Hematopoietic multipotent progenitor cell treated with erythropoietin and hydrocortisone succinate and interleukin-3 and kit ligand, for 8 days (in vitro differentiated cells): ENCODE measurements at places on chromosomes 12 and 14.

DNA sequence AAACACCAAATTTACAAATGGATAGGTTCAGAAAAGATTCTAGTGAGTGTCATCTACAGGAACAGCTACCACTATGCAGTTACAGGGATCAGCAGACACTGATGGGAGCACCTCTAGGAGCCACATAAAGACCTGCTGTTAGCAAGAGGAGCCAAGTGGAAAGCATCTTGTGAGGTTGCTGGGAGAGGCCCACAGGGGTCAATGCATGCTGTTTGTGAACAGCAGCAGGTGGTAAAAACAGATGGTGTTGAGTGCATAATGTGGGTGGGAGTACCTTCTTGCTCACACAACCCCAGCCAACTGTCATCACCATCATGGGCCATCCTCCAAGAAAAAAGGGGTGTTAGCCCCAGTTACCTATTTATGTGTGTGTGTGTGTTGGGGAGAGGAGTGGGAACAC lies 215.2 kb upstream of the SSTR1 start:
- no peak for DNase-seq

DNA sequence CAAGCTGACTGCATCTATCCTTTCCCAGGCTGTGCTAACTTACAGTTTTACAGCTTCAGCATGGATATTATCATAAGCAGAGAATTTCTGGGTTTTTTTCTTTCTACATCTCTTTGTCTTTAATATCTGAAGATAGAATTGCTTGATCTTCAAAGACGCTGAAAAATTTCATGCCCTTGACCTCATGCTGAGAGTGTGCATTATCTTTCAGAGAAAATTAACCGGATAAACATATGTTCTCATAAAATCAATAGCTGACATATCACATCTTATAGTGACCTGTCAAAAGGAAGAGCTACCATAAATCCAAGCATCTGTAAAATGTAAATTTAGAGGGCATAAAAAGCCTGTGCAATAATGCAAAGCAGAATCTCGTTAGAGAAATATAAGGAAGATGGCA lies 1704.1 kb upstream of the FLRT2 start:
- no peak for DNase-seq

- DNase-seq = no peak
These were observed 23.9 kb upstream of the FLVCR2 start for GRCh38 chr14:75554482-75554881.

GRCh38 chr14:62118461-62118860 lies 356.2 kb downstream of the SNAPC1 start:
- DNase-seq = no peak

GRCh38 chr12:114662512-114663177 lies 21.3 kb downstream of the TBX3 start:
- DNase-seq = peak; percentile 49

- no peak for DNase-seq
These were observed 91.9 kb downstream of the TMEM30B start for GRCh38 chr14:61188978-61189808.

GRCh38 chr14:104556256-104557021 lies 23.1 kb upstream of the C14orf180 start:
- no peak for DNase-seq

DNA sequence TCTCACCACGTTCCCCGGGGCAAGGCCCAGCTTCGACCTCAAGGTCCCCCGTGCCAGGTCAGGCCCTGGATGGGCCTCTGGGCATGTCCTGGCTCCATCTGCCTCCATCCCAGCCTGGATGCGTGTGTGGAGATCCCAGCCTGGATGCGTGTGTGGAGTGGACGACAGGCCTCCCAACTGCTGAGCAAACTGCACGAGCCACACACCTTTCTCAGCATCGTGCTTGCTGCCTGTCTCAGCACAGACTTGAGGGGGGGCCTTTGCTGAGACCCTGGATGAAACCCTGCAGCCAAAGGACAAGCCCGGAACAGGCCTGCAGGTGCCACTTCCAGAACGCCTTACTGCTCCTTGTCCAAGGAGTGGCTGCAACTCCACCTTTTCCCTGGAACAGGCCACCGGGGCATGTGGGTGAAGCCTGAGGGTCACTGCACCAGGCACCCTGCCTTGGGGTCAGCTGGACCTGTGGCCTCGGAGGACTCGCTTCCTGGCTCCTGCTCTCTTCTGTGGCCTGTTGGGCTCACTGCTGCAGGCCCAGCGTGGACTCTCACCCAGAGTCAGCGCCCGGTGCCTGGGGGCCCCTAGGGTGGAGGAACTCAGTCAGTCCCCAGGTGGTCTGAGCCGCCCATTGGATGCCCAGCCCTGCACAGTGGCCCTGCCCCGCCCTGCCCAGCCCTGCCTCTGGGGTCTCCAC lies 176.0 kb downstream of the KIF26A start:
- DNase-seq = no peak

DNA sequence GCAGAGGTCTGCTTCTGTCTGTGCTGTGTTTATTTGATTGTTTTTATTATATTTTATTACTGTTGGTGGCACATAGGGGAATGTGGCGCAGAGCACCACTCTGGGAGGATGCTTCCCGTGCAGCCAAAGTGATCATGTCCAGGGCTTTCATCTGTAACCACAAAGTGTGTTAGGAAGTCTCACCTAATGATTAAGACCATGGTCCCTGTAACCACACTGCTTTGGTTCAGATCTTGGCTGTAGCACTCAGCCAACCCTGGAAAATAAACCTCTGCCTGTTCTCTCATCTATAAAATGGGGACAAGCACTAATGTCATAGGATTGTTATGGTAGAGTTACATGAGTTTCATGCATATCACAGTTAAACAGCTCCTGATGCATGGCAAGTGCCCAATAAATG lies 1.9 kb downstream of the RESF1 start:
- DNase-seq = no peak

DNA sequence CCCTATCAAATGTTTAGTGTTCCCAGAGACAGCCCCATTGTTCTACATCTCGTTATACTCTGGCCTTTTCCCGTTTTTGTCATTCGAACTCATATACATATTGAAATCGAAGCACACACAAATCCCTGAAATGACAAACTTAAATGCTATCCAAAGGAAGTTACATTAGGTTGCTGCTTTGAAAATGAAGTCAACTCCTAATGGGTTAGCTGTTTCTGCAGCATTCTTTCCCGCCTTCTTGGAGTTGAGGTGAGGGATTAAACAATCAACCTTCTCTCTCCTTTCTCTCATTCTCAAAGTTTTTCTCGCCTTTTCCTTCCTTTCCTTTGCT lies 642 bp upstream of the PHC1 start:
- DNase-seq = no peak

- DNase-seq = no peak
These were observed 108.2 kb downstream of the SLC38A6 start for GRCh38 chr14:61089126-61089750.

GRCh38 chr14:48274826-48275225 lies 599.4 kb upstream of the MDGA2 start:
- no peak for DNase-seq

- DNase-seq = no peak
These were observed 2.5 kb downstream of the RASSF3 start for GRCh38 chr12:64612843-64613242.

DNA sequence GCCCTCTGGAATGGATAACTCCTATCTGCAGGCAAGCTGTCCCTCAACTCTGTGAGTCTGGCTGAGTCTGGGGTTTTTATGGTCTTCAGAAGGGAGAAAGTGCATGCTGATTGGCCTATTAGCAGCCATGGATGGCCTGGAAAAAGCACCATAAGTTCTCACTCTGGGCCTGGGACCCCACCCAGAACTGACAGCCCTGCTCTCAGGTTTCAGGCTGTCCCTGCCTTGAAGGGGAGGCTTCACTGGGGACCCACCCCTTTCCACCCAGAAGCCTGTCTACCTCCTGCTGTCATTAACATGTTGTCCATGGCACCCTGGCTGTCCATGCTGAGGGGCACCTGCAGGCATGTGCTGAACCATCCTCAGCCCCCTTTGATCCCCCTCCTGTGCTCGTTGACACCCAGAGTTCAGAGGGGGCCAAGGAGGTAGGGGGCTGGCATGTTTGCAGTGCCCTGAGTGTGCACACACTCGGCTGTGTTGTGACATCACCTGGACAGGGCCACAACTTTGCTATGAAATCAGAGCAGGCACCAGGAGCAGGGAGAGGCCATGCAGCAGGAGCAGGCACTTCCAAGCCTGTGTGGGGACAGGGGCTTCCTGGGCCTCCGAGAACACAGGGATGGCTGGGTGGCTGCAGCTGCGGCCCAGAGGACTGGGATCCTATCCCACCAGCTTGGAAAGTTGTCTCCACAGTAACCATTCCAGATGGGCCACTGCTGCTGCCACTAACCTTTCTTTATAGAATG lies 84.7 kb downstream of the ACSS3 start:
- DNase-seq = no peak

DNA sequence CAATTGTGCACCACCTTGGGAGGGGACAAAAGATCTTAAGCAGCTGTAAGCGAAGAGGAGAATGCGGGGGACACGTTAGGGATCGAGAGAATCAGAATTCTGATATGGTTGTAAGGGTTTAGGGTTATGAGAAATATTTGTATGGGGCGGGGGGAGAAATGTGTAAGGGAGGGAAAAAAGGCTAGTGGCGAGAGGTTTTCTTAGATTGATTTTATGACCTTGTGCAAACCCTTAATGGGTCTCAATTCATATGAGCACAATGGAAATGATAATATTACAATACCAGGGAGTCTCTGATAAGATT lies 396 bp downstream of the NDUFA9 start:
- DNase-seq = peak; percentile 6

GRCh38 chr12:28586481-28586880 lies 396.2 kb downstream of the CCDC91 start:
- DNase-seq = no peak

DNA sequence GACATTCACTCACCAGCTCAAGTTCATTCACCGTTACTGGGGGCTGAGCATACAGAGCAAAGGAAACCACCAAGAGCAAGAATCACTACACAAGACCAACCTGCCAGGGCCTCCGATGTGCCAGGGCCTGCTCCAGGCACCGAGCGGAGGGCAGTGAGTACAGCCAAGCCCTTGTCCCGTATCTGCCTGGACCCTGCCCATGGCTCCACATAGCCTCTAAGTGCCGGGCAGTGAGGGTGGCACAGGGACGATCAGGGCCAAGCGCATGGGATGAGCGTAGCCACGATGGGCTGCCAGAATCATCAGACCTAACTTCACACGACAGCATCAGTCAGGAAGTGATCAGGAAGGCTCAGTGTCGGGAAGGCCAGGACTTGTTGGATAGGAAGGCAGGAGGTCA lies 199.6 kb downstream of the BCL11B start:
- DNase-seq = no peak

- DNase-seq = no peak
These were observed 34.4 kb upstream of the TSPAN9 start for GRCh38 chr12:3042826-3043225.

- DNase-seq = no peak
These were observed 28.3 kb downstream of the SLC5A8 start for GRCh38 chr12:101181776-101182175.

DNA sequence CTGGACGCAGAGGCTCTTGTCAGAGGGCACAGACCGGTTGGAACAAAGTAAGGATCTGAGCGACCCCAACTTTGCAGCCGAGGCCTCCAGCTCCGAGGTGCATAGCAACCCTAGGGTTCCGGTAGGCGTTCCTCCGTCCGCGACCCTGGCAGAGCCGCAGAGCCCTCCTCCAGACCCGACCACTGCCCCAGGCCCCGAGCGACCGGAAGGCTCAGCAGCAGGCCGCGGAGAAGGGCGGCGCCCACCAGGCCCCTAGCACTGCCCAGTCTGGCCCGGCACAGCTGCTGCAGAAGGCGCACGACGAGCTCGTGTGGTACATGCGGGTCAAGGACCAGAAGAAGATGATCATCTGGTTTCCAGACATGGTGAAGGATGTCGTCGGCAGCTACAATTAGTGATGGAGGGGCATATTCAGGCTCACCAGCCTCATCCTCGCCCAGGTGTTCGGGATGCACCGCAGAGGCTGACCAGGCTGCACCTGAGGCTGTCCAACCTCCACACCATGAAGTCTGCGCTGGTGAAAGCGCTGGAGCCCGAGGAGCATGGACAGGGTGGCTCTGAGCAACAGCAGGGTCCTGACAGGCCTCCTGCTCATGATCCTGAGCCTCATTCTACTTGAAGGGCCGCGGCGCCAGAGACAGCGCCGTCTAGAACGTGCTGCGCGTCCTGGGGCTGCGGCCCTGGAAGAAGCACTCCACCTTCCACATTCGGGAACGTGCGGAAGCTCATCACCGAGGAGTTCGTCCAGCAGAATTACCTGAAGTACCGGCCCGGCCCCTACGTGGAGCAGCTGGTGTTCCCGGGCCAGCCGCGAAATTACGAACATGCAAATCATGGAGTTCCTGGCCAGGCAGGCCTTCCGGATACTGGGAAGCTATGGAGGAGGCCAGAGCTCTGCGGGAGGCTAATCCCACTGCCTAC lies 24.5 kb downstream of the CAPS2 start:
- no peak for DNase-seq

DNA sequence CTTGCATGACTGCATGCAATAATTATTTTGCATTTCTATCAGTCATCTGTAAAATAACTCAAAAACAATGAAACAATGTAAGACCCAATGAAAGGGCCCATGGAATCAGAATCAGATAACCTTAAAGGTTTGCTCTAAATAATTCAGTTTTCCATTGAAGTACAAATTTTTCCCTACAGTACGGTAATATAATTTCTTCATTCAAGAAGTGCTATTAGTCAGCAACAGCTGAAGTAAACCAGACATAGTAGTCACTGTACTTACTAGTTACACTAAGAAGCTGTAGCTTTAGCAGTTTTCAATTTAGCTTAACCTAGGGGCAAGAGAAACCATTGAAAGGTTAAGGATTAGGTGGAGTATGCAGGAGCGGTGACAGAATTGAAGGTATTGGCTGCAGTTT lies 43.5 kb downstream of the BCAT1 start:
- no peak for DNase-seq

DNA sequence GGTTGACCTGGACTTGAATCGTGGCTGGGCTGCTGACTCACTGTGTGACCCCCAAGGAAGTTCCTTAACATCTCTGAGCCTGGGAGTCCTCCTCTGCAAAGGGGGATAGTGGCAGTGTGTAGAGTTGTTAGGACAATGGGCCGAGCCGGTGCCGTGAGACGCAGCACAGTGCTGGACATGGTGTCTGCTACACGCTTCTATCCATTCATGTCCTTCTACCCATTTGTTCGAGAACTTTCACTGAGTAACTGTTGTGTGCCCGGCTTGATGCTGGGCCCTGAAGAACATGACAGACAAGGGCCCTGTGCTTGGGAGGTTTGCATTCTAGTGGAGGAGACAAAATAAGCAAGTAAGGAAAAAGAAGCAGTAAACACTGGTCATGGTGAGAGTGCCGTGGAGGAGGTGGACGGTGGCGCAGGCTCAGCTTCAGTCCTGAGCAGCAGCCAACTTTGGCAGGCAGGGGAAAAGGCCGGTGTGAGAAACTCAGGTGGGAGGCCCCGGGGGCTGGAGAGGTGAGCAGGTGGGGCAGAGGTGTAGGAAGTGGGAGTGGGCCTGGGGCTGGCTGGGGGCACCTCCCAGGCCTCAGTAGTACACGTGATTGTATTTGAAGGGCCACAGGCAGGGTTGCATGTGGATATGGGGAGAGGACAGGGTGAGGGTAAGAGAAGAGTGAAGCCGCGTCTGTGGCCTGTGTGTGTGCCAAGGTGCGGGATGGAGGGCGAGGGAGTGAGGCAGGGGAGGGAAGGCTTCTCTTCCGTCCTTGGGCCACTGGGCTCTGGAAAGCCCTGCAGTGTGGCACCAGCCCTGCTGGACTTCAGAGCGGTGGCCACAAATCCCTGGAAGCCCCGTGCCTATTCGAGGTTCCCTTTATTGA lies 13.8 kb downstream of the VASH1 start:
- DNase-seq = no peak
